ENCODE measurements at places on chromosomes 1 and 21.

DNA sequence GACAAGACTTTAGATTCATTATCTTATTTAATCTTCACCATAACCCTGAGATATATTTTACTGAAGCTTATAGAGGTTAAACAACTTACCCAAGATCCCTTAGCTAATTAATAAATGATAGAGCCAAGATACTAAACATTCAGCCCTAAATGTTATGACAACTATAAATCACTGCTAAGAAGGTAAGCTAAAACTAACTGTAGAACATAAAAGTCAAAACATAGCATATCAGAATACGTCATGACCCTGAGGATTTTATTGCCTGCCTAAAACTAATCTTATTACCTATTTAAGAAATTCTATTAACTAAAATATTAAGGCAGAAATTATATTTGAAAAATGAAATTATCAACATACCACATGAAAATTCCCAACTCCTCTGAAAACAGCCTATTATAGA lies 22.6 kb downstream of the EVI5 start:
- DNase-seq: no peak

GRCh38 chr21:45401054-45401518 lies 3.9 kb upstream of the COL18A1 start:
- DNase-seq: no peak

- DNase-seq: no peak
These were observed 351.0 kb downstream of the COL11A1 start for GRCh38 chr1:102757363-102757762.

DNA sequence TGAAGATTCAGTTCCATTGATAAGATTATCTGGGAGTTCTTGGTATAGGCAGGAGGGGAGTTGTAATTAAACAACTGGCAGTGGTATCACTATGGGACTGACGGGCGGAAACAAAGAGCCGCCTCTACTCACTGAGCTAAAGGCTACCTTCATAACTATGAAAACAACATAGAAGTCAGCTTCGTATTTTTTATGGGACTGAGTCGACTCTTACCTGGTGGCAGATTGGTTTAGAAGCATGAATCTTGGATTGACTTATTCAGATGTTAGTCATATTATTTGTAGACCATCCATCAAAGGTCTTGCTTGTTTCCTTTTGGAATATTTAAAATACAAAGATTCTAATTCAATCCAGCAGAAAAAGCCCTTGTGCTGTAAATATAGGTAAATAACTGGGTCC lies 6.3 kb upstream of the HHIPL2 start:
- no peak for DNase-seq

DNA sequence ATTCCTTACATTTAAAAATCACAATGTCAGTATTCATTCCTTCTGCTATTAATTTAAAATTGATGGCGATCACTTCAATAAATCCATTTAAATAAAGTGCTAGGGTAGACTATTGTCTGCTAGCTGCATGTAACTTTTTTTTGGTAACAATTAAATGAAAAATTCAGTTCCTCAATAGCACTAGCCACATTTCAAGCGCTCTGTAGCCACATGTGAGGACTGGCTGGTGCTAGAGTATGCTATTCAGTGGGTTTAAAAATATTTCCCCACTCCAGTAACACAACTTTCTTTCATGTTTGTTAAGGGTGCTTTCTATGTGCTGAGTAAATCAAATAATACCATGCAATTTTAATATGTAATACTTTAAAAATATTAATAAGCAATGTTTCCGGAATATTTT lies 108.2 kb downstream of the LTN1 start:
- DNase-seq: peak; percentile 48

DNA sequence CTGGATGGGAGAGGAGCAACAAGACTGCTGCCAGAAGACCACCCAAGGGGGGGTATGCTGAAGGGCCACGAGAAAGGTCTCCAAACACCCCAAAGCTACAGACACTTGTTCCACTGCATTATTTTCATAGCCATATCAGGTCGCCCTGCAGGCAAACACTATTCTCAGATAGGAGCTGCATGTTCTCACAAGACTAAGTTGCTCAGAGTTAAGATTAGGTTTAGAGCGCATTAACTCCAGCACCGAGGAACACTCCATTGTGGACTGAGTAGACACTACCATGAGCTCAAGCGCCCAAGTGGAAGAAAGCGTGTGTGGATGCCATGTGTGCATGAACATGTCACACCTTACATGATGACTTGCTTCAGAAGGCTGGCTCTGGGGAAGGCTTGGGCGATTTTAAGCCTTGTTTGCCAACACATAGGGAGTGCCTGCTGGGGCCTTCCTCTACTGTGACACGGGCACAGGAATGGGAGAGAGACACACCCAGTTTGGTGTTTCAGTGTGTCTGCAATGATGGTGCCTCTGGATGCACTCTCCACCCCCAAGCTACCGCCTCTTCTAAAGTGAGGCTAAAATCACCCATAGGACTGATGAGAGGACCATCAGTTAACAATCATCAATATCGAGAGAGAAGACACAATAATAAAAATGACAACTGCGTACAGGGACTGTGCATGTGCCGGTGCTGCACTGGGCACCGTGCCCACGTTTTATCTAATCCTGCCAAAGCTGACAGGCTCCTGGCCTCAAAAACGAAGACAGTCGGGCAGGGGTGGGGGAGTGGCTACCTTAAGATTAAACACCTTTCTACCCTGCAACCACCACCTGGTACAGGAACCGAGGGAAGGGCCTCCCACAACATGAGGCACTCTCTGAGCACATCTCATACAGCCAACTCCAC lies 34.9 kb downstream of the SSBP3 start:
- no peak for DNase-seq

DNA sequence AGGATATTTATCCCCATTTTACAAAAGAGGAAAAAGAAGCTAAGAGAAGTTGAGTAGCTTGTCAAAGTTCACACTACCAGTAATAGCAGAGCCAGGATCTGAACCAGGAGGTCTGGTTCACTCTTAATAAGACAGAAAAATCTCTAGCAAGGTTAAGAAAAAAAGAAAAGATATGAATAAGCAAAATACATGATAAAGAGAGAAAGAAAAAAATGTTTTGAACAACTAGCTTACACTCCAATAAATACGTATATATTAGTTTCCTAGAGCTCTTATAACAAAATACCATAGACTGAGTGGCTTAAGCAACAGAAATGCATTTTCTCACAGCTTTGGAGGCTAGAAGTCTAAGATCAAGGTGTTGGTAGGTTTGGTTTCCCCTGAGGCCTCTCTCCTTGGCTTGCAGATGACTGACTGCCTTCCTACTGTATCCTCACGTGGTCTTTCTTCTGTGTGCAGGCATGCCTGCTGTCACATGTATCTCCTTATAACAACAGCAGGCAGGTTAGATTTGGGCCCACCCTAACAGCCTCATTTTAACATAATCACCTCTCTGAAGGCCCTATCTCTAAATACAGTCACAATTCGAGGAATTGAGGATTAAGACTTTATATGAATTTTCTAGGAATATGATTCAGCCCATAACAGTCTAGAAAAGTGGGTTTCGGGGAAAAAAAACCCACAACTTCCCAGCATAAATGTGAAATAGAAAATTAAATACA lies 60.4 kb downstream of the LEPR start:
- DNase-seq: no peak

DNA sequence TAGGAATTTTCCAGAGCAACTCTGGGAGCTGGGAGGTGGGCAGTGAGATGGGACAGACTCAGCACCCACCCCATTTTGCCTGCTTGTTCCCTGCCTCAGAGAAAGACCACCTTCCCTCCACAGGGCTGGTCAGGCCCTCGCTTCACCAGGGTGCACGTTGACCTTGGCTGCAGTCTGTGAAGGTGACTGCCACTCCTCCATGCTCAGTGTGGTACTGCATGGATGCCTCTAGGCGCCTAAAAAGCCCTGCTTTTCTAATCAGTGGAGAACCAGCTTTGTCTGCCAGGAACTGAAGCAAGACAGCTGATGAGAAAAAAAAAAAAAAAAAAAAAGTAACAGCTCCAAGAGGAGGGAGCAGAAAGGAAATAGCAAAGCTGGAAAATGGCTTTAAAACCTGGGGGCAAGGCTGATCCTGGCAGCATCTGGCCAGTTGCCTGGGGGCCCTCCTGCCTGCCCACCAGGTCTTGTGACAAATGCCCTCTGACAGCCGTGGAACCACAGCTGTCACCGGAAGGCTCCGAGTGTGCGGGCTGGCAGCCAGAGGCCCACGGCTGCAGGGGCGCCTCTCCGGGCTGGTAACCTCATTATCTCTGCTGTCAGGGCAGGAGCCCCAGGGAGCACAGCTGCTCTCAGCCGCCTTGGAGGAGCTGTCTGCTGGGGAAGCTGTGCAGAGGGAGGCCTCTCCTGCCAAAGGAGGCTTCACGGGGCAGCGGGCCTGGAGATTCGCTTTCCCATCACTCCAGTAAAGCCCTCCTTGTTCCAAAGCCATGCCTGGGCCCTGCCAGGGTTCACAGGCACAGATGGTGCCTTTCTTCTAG lies 13.7 kb downstream of the KIAA1614 start:
- peak; percentile 99 for DNase-seq

GRCh38 chr1:85343213-85343611 lies 66.8 kb upstream of the BCL10 start:
- DNase-seq: no peak

- DNase-seq: no peak
These were observed 25.1 kb upstream of the RUNX3 start for GRCh38 chr1:24955161-24955560.

DNA sequence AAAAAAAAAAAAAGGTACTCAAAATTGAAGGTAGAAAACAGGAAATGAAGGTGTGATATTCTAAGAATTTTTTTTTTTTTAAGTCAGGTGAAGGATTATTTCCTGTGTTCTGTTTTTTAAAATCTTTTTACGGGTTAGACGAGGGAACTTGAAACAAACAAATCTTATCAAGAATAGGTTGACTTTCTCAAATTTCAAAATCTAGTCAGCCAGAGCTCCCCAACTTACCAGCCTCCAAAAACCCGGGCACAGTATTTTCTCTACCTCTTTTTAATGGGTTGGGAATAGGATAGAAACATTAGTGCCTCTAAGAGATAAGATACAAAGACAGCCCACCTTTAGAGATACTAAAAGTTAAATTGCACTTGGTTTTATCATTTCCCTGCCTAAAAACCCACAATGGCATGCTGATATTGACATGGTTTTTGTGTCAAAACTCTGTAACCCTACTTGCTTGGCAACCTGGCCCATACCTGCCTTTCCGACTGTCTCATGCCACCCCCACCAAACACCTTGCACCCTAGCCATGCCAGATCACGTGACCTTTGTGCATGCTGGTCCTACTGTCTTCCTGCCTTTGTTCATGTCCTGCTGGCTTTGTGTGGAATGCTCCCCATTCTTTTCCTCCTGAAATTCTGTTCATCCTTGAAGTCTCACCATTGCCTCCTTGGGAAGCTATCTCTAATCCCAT lies 4.2 kb downstream of the RCAN3 start:
- DNase-seq: no peak

GRCh38 chr1:154744352-154745035 lies 125.6 kb downstream of the KCNN3 start:
- DNase-seq: no peak
